ENCODE measurements at places on chromosomes 3 and 15.

- no peak for DNase-seq
Measured at GRCh38 chr3:107412376-107412775, 35.1 kb downstream of the CCDC54 start.

DNA sequence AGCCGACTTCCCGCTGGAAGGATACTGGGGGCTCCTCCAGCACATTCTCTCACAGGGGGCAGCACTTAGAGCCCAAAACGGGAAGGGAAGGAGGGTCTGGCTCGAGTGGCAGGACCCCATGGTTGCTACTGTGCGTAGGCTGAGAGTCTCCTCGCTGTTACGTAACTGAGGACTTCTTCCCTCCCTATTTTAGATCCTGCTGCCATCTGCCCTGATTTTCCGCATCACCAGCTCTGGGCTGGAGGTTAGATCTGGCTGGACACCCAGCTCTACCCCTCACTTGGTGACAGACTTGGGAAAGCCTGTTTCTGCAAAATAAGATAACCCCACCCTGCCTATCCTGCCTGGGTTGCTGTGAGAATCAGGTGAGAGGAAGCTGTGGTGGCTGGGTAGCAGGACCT lies 47.7 kb downstream of the BDH1 start:
- DNase-seq: no peak

- no peak for DNase-seq
Measured at GRCh38 chr3:188092648-188093047, 61.3 kb upstream of the LPP start.

DNA sequence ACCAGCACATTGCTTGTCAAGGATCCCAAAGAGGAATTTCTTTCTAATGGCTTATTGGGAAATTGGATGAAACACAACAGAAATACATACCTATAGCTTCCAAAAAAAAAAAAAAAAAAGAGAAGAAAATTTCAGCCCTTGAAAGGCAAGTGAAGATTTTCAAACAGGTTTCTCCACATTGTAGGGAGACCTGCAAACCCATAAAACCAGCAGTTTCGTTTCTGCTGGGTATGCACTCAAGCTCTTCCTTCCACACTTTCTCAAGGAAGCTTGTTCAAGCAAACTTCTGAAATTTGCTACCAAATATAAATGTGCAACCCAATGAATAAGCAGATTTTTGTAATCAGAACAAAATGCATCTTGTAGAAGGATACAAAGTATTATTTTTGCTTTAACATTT lies 15.9 kb upstream of the SH3BP5 start:
- DNase-seq: no peak

DNA sequence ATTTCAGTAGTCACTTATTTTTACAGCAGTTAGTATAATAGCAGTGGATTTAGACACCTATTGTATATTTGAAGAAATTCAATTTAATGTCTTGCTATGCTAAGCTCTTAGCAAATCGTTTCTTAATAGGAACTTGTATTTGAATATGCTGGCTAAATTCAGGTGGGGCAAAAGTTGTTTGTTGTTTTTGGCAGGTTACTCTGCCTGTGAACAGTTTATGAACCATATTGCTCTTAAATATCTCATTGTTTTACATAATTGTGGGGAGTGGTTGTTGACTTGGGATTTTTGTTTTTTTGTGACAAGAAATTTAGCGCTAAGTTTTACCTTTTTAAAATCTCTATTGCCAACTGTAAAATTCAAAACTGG lies 43.4 kb downstream of the NR2C2 start:
- no peak for DNase-seq

DNA sequence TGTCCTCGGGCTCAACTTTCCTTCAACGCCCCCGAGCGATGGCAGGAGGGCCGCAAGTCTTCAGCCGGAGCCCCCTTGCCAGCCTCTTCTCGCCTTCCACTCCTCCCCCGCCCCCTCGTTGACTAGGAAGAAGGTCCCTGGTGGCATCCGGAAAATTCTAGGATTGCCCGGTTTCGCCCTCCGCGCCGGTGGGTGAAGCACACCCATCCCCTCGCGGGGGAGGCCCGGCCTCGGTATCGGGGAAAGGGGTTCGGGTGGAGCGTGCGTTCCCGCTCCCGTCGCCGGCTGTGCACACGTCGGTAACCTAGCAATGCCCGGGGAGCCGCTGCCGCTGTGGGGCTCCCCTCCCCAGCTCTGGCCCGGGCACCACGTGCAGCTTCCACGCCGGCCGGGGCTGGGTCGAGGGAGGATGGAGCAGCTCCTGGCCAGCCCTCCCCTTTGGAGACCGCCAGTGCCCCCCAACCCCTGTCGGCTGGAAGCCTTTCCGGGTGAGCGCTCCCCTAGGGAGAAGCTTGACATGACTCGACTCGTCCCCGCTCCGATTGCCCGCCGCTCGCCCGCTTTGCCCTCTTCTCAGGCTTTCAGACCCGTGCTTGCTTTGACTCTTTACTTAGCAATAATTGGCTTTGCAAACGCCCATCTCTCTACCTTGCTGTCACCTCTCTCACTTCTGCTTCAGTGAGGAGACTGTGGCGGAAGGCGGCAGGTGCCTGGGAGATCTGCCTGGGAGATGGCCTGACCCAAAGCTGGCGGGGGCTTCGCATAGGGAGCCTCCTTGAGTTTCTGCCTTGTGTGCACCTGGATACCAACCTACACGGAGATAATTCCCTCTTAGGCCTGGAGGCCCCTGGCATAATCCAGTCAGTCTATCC lies 1.3 kb downstream of the CACNA1D start:
- DNase-seq: peak; percentile 61

- peak; percentile 52 for DNase-seq
Measured at GRCh38 chr15:58221591-58222241, 83.5 kb downstream of the AQP9 start.

DNA sequence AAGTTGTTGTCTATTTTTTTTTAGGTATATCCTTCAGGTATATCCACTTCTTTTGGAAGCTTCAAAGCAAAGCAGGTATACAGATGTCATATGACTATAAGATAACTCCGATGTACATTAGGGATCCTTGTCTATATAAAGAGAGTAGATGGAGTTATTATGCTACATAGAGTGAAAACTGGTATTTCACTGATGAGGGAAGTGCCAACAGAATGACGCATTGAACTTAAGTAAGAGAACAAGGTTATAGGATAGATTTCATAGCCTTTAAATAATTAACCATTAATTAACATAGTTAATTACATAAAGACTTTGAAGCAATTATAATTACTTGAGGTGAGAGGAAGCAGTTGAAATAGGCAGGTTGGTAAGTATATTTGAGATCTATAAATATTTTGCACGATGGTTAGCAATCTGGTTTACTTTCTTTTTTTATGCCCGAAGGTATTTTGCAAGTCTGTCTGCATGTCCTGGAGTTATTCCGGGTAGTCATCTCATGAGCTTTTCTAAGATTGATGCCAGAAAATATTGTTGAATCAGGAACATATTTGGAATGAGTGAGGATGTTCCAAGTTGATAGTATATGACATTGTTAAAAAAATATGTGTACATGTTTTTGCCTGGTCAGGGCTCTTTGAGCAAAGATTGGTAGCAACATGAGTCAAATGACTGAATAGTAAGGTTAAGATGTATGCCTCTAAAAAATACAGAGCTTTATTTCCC lies 299.5 kb upstream of the KCNMB2 start:
- no peak for DNase-seq

- no peak for DNase-seq
Measured at GRCh38 chr3:160667452-160667851, 9.5 kb upstream of the ARL14 start.

DNA sequence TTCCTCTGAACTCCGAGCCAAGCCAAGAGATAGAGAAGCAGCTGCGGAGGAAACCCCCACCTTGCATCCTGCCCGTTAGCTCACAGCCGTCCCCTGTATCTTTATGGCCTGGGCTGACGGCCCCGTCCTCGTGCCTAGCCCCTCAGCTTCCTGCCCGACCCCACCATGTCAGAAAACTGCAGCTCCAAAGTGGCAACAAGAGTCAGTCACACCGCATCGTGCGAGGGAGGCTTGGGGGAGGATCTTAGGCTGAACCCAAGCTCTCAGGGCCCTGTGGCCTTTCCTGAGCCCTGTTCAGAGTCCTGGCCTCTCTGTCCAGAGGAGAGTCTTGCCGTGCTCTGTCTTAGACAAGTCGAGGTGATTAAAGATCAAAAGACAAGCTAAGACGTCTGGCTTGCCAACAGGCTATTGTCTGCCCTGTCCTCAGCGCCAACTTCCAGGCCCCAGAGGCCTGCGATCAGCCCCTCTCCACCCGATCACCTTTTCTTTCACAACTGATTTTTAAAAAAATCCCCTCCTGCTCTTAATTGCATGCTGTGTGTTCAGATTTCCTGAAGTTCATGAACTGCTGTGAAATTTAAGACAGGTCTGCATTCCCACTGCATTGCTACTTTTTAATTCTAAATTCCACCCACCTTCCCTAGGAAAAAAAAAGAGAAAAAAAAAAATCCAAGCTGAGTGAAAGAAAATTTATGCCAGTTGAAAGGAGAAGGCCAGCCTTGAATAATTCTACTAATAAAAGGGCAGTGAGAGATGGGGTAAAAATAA lies 89.7 kb upstream of the WNT5A start:
- DNase-seq: no peak

DNA sequence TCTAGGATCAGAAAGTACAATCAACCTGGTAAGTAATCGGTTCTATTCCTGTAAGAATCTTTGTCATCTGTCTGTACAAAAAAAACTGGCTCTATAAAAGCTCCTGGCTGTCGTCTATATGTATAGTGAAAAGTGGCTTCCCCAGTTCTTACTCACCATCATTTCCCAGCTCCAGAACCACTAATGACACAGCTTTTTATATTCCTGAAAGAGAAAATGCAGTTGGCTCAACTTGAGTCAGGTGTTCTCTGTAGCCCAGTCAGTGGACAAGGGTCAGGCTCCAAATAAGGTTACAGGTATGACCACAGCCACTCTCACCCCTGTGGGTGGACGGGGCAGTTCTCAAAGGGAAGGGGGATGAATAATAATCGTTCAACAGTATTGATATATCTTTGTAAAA lies 85.1 kb downstream of the AP4E1 start:
- DNase-seq: no peak

DNA sequence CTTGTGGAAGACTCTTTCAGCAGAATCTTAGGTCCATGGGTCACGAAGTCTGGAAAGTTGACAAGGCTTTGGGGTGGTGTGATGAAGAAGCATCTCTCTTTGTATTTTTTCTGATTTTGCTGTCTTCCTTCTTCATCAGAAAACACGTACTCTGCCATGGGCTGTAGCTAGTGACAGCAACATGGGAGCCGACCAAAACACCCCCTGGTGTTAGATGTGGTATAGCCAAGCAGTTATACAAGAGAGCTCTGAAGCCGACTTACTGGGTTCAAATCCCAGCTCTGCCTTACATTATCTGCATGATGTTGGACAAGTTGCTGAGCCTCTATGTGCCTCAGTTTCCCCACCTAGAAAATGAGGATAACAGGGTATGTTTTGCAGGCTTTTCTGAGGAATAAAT lies 32.9 kb upstream of the LYZL4 start:
- DNase-seq: no peak

DNA sequence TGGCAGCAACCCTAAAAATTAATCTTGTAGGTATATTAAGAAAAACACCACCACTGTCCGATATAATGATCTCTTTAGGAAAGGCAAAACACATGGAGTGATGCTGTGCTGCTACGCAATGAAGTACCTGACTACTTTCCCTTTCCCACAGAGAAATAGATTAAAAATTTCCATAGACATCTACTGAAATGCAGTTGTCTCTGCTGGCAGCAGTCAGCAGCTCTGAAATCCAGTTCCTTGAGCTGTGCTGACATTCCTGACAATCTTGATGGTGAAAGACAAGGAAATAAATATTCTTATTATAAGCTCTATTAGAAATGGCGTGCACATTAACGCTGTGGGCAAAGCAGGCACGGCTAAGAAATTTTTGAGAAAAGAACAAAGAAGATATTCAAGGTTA lies 287.6 kb downstream of the IL5RA start:
- DNase-seq: no peak

DNA sequence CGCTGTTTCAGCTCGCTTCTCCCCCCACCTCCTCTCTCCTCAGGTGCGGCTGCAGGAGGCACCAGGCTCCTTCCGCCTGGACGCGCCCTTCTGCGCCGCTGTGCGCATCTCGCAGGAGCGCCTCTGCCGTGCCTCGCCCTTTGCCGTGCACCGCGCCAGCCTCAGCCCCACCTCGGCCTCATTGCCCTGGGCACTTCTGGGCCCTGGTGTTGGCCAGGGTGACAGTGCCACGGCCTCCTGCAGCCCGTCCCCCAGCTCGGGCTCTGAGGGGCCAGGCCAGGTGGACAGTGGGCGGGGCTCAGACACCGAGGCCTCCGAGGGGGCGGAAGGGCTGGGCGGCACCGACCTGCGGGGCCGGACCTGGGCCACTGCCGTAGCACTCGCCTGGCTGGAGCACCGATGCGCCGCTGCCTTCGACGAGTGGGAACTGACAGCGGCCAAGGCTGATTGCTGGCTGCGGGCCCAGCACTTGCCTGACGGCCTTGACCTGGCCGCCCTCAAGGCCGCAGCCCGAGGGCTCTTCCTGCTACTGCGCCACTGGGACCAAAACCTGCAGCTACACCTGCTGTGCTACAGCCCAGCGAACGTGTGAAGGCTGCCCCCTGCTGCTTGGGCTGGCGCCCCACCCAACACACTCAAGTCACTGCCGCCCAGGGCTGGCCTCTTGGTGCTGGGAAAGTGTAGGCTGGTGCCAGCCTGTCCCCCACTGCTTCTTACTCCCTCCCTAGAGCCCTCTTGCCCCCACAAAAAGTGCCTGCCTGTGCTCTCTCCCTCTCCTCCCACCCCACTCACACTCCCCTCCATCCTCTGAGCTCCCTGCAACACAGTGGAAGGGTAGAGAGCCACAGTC lies 7.1 kb downstream of the ALG3 start:
- peak; percentile 75 for DNase-seq

GRCh38 chr15:42141246-42141645 lies 15.2 kb downstream of the PLA2G4F start:
- DNase-seq: no peak

- DNase-seq: peak; percentile 12
Measured at GRCh38 chr3:126551121-126551838, 7.5 kb downstream of the C3orf22 start.

GRCh38 chr3:142633073-142633472 lies 36.9 kb downstream of the PLS1 start:
- DNase-seq: no peak

DNA sequence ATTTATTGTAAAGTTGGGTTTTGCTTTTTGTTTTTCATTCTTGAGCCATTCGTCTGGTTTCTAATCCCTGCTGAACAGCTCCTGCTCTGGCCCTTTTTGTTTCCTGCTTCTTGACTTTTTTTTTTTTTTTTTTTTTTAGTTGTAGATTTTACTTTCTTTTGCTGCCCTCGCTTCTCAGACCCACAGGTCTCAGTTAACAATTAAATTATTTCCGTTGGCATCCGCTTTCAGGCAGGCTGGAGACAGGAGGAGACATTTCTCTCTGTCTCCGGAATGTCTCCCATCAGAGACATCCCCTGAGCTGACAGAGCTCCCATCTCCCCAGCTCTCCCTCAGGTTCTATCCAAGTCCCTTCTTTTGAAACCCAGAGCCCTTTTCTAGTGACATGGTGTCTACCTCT lies 68.6 kb downstream of the SLC6A6 start:
- no peak for DNase-seq

DNA sequence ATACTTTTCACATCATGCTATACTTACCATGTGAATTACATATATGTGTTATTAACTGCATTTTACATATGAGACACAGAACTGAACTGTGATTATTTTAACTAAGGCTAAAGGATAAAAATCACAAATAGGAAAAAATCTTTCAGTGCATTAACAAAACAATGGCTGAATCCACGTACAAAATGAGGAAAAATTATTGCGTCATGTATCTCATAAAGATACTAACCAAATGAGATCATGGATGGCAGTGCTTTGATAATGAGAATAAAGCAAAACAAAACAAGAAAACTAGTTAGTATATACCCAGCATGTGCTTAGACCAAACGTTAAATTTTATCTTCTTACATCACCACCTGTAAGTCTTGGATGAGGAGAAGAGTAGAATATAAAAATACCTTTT lies 66.0 kb downstream of the SCAPER start:
- DNase-seq: no peak

All from D341Med (cell line).